ENCODE measurements at places on chromosomes 13 and 19.

GRCh38 chr13:46183018-46183946 lies 1.3 kb upstream of the LCP1 start:
- no peak for DNase-seq

- no peak for DNase-seq
These were observed 19.4 kb downstream of the NKPD1 start for GRCh38 chr19:45141203-45141900.

GRCh38 chr13:32745509-32745908 lies 159.3 kb downstream of the PDS5B start:
- DNase-seq, result no peak

DNA sequence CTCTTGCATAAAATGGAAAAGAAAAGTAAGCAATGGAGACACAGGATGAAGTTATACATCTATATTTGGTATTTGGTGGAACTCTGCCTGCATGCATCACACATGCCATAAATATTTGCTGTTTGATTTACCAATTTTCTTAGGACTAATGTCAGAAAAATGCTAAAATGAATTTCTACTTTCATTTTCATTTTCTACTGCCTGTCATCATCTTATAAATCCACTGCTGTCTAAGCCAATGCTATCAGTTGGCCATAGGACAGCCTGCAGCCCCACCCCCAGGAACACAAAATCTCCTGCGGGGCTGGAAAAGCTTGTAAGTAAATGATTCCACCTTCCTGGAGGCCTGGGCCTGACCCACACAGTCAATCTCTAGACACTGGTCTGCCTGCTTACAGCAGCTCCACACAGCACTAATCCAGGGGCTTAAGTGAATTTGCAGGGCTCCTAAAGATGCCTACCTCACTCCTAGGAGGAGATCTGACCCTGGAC lies 122.0 kb downstream of the ENOX1 start:
- no peak for DNase-seq

GRCh38 chr19:27859689-27860088 lies 1353.3 kb downstream of the UQCRFS1 start:
- no peak for DNase-seq

DNA sequence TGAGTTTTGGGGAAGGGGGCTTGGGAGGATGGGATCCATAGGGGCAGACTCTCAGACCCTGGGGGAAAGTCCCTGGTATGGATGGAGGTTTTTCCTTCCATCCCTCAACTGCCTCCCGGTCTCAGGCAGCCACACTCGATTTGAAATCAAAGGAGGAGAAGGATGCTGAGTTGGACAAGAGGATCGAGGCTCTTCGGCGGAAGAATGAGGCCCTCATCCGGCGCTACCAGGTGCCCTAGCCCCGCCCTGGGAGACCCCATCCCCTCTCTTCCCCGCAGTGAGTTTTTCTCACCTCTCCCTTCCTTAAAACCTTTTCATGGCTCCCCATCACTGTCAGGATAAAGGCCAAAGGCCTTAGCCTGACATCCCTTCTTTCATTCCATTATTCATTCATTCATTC lies 2.1 kb downstream of the CCDC9 start:
- no peak for DNase-seq

GRCh38 chr13:102580552-102581169 lies 16.1 kb upstream of the TPP2 start:
- DNase-seq, result no peak

DNA sequence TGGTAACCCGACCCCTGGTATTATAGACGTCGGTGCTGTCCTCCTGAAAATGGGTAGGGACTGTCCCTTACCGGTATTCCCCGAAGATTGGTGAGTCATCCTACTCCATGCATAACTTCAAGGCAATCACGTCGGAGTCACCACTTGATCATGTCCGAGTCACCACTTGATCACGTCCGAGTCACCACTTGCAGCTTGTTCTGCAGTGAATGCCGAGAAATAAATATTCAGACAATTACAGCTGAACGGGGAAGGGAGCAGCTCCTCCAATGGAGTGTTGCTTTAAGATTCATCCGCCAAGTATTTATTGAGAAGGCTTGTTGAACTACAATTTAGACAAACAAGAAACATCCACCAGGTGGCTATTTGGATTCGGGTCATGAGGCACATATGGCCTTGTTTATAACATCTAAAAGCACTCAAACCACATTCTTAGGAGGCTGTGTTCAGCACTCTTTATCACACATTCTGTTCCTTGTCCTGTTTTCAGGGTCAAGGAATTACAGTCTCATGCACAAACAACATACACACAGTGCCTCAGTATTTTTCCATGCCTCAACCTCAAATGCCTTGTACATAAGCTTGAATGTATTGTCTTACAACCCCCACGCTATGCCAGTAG lies 43.1 kb downstream of the ZNF726 start:
- no peak for DNase-seq

GRCh38 chr13:93810264-93810663 lies 583.7 kb downstream of the GPC6 start:
- no peak for DNase-seq

DNA sequence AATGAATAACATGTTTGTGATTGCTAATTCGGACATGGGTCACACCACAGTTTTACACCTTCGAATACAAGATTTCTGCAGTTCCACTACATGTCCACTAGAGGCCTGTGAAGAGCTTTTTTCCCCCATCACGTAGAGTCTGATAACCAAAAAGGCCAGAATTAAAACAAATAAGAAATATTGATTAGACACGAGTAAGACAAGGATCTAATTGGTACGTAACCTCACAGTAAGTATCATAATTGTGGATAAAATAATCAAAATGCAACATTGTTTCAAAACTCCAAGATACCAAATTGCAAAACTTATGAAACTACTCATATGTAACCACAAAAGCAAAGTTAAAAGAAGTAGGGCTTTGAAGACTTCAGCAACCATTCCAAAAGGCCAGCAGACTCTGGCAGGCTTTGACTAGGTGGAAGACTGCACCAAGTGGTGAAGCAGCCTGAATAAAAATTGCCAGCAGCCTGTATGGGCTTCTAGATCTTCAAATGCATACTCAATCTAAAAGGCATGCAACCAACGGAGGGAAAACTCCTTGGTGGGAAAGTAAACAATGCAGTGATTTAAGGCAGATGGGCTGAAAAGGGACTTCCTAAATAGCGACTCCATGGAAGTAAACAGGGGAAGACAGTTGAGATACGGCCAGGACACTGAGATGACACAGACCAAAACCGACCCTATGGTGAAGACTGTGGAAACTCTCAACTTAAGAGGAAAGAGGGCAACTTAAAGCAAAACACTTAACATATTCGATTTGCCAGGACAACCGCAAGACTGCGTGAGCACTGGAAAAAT lies 56.7 kb downstream of the STARD13 start:
- DNase-seq, result no peak

DNA sequence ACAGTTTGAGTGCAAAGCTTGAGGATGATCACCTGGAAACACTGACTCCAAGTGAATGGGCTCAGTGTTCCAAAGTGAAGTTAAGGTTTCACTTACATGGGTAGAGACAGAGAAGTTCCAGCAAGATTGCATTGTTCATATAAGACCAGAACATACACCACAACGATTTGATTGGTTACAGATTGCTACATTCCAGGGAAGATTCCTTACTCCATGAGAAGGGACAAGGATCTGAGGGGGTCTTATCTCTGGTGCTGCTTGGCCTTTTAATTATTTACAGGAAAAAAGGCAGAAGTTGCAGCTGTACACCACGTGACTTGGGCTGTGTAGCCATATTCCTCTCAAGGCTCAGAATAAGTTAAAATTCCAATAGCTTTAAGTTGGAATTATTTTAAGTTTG lies 12.3 kb downstream of the WDFY2 start:
- no peak for DNase-seq

GRCh38 chr19:5141850-5142724 lies 173.2 kb downstream of the KDM4B start:
- DNase-seq, result no peak

DNA sequence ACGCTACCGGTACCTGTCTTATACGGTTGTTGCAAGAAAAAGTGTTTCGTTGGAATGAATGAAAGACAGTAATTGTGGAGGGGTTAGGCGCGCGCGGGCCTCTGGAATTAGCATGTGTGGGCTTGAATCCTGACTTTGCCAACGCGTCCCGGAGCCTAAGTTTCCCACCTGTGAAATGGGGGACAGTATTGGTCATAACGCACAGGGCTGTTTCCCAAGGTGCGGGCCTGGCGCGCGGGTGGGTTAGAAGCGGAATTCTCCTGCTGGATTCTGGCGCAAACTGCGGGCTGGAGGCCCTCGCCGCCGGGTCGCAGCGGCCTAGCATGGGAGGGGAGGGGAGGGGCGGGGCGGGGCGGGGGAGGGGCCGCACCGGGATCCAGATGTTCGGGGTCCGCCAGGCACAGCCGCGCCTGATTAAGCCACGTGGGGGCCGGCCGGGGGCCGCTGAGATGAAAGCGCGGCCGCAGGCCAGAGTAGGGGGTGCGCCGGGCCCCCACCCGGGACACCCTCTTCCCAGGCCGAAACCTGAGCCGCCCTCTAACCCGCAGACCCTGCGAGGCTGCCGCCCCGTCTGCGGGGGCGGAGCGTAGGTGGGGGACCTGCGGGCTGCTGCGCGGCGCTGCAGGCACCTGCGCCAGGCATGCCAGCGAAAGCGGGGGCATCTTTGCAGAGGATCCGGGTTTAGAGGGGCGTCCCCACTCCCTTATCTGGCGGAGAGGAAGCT lies 1.2 kb upstream of the TMEM59L start:
- no peak for DNase-seq

- no peak for DNase-seq
These were observed 6.0 kb downstream of the PCDH8 start for GRCh38 chr13:52842441-52842840.

Measured in coronary artery (tissue), 2 donors.